ENCODE measurements at places on chromosomes 1 and 21.

DNA sequence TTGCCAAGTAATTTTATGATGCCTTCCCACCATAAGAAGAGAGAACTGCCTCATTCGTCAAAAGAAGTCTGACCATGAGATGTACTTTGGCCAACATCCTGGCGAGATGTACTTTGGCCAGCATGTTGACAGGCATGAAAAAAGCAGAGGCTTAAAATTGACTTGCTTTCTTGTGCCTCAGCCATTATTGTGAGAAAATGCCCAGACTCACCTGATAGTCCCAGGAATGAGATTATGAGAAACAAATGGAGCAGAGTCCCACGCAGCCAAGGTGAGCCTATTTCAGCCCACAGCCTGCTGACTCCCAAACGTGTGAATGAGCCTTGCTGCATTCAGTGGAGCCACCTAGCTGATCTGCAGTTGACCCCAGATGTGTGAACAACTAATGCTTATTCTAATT lies 43.5 kb upstream of the ZNF644 start:
- DNase-seq, result no peak

DNA sequence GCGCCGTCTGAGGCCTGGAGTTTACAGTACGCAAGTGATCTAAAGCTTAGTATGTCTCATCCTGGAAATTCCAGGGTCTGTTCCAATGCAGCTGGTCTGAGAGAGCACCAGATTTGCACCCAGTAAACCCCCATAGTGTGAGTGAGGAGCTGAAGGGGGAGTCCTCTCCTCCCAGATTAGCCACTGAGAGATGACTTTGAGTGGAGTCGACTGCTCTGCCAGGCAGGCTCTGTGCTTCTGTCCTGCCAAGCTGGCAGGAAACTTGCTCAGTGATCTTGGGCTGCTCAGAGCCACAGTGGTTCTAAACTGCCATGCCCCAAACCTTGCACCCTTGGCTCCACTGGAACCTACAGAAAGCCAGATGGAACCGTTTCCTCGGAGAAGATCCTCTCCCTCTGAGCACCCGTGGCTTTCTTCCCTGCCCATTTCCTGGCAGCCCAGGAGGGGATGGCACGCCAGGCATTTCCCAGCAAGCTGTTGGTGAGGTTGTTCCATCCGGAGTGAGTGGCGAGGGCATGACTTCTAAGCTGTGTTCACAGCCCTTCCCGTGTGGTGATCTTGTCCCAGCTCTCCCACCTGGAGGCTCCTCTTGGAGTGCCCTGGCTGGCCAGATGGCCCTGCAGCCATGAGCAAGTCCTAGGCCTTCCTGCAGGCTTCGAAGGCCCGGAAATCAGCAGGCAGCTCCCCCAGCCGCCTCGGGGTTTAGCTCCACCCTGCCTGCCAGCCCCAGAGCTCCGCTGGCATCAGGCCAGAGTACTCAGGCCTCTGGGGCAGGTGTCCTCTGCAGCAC lies 125.9 kb upstream of the VAMP3 start:
- no peak for DNase-seq

GRCh38 chr1:170993151-170993550 lies 57.8 kb downstream of the MROH9 start:
- DNase-seq, result no peak

DNA sequence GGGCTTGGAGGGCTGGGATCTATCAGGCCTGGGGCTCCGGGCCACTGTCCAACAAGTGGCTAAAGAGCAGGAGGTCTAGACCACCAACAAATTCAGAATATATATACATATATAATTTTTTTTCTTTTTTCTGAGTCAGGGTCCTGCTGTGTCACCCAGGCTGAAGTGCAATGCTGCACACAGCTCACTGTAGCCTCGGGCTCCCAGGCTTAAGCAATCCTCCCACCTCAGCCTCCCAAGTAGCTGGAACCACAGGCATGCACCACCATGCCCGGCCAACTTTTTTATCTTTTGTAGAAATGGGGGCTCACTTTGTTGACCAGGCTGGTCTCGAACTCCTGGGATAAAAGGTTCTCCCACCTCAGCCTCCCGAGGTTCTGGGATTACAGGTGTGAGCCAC lies 6.8 kb upstream of the LAPTM5 start:
- no peak for DNase-seq

DNA sequence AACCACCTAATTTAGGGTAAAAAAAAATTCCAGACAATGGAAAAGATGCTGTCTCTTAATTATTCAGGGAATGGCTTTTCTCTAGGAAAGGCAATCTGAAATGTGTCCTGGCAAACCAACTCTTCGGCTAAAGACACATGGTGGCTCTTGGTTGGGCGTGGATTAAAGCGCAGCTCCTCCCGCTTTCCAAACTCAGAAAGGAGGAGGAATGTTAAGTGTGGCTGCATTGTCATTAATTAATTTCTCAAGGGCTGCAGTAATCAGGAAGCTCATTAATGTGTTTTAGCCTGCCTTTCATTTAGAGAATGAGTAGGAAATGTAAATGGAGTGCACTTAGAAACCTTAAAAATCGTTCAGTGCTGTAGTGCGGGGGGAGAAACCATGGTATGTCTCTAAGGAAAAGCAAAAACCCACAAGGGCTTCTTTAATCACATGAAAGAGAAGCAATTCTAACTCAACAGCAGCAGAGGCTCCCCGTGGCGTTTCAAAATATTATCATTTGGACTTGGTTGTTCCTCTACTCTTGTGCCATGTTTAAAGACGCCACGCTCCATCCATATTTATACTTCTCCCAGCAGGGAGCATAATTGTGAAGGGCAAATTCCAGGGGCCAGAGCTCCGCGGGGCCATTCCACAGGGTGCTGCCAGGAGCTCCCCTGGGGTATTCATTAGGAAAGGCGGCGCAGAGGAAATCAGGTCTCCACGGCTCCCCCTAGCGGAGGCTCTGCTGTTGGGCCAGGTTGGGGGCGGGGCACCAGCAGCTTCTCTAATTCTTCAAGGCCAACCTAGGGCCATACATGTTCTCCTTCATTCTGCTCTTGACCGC lies 91.9 kb upstream of the SSX2IP start:
- DNase-seq, result peak; percentile 56

- DNase-seq, result no peak
These were observed 23.6 kb upstream of the WASF2 start for GRCh38 chr1:27513528-27513927.

DNA sequence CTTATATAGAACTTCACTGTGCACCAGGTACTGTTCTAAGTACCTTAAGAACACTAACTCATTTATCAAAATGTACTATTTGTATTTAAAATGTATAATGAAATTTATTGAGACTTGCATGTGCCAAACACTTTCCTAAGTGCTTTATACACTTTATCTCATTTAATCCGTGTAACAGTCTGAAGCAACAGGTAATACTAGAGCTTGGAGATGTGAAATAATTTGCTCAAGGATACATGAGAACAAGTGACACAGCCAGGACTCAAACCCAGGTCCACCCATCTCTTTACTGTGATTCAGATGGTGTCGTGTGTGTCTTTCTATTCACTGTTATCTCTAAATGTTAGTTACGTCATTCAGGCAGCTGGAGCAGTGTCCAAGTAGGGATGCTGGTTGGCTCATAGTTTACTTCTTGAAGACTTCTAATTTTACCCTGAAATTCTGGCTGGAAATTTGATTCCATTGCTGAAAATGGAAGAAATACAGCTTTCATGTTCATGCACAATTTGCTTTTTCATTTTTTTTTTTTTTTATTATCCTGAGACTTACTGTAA lies 169.7 kb upstream of the UBE2U start:
- DNase-seq, result no peak

DNA sequence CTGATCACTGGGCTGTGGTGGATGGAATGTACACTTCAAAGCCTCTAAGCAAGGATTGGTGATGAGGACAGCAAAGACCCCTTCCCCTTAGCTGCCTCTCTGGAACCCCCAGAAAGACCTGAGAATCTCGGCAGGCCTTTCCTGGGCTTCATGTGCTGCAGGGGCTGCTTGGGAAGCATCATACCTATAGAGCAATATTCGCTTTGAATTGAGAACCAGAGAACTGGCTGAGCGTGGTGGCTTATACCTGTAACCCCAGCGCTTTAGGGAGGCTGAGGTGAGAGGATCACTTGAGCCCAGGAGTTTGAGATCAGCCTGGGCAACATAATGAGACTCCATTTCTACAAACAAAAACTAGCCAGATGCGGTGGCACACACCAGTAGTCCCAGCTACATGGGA lies 22.0 kb downstream of the CSF1 start:
- no peak for DNase-seq

- no peak for DNase-seq
These were observed 27.4 kb downstream of the ELF3 start for GRCh38 chr1:202037706-202038296.

GRCh38 chr1:2979191-2980072 lies 41.8 kb upstream of the ACTRT2 start:
- DNase-seq, result no peak

DNA sequence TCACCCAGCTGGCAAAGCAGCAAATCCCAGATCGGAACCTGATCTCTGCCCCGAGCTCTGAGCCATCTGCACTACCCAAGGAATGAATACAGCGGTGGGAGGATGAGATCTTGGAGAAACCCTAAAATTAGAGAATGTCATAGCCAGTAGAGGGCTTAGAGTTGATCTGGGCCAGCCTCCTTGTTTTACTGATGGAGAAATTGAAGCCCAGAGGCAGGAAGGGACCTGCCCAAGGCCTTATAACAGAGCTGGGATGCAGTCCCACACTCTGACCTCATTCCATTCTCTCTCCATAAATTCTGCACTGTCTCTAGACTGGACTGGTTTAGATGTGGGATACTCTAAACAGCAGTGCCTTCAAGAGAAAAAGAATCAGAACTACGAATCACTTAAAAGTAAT lies 4.8 kb upstream of the SFN start:
- DNase-seq, result no peak

GRCh38 chr1:82947278-82947677 lies 1051.7 kb downstream of the TTLL7 start:
- DNase-seq, result no peak

DNA sequence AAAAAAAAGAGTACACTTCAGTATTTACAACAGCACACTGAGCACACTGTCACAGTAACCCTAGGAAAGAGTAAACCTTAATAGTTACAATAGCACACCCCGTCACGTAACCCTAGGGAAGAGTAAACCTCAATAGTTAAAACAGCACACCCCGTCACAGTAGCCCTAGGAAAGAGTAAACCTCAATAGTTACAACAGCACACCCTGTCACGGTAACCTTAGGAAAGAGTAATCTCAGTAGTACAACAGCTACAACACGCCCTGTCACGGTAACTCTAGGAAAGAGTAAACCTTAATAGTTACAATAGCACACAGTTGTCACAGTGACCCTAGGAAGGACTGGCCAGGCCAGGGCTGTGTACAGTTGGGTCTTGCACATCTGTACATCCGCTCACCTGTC lies 3.0 kb downstream of the CDK11A start:
- DNase-seq, result no peak

DNA sequence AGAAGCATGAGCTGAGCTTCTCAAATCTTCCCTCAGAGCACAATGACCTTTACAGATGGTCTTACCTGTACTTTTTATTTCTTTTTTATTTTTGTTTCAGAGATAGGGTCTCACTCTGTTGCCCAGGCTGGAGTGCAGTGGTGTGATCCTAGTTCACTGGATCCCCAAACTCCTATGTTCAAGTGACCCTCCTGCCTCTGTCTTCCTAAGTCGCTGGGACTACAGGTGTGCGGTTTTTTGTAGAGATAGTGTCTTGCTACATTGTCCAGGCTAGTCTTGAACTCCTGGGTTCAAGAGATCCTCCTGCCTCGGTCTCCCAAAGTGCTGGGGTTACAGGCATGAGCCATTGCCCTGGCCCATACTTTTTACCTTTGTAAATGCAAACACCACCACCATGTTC lies 56.0 kb upstream of the LPGAT1 start:
- no peak for DNase-seq

DNA sequence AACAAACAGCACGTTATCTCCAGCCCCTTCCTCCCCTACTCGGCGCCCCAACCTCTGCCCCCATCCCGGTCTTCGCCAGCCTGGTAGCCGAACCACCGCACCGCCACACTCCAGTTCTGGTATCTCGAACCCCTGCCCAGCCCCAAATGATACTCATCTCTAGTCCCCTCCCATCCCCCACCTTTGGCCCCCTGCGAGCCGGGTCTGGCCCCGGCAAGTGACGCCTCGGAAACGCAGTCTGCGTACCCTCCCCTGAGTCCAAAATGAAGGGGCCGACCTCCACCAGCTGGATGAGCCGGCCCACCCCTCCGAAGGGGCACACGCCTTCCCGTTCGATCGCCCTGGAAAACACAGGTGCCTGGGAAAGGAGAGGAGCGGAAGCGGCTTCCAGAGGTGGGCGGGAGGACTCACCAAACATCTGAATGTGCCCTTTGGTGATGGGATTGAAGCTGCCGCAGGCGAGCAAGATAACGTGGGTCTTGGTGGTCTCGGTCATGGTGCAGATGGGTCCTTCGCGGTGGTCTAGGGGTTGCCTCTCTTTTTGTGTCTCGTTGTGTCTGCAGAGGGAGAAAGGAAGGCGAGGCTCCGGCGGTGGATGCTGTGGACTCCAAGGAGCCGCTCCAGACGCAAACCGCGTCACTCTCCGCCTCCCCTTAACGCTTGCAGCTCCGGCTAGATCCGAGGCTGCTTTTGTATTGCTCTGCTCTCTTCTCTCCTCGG lies at the start of gene NMNAT2:
TSS of gene NMNAT2 (minus strand) at position 609 of the 720 bp plus-strand sequence. CDS start at position 496, 113 bp downstream.
- DNase-seq, result peak; percentile 32

- no peak for DNase-seq
These were observed 83.5 kb downstream of the NPHP4 start for GRCh38 chr1:5908461-5909375.

DNA sequence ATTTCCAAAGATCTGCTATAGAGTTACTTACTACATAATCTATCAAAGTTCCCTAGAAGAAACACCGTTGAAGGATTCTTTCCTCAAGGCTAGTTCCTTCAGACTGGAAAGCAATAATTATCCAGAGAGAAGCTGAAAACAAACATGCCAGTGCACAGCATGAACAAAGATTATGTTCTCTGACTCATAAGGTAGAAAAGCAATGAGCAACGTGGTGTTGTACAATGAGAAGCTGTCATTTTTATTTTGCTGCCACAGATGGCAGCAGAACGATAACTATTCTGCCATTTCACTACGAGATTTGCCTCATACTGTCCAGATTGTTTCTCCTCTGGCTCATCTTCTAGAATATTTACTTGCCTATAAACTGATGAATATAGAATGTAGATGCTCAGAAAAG lies 10.7 kb downstream of the EXTL2 start:
- no peak for DNase-seq

DNA sequence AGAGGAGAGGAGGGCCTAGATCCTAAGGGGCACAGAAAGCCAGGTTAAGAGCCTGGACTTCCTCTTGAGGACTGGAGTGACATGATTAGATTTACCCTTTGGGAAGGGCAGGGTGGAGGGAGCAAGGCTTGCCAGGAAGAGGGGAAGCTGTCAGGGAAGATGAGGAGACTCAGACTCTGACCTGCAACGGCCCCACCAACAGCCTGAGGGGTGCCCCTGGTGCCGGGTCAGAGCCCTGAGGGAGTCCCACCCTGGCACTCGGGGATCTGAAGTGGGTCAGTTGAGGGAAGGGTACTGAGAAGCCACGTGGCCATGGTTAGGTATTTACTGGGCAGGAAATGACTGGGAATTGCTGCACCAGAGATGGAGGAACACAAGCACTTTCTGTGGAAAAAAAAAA lies 9.8 kb downstream of the ECE1 start:
- DNase-seq, result no peak
